ENCODE measurements at places on chromosomes 6 and 20.

DNA sequence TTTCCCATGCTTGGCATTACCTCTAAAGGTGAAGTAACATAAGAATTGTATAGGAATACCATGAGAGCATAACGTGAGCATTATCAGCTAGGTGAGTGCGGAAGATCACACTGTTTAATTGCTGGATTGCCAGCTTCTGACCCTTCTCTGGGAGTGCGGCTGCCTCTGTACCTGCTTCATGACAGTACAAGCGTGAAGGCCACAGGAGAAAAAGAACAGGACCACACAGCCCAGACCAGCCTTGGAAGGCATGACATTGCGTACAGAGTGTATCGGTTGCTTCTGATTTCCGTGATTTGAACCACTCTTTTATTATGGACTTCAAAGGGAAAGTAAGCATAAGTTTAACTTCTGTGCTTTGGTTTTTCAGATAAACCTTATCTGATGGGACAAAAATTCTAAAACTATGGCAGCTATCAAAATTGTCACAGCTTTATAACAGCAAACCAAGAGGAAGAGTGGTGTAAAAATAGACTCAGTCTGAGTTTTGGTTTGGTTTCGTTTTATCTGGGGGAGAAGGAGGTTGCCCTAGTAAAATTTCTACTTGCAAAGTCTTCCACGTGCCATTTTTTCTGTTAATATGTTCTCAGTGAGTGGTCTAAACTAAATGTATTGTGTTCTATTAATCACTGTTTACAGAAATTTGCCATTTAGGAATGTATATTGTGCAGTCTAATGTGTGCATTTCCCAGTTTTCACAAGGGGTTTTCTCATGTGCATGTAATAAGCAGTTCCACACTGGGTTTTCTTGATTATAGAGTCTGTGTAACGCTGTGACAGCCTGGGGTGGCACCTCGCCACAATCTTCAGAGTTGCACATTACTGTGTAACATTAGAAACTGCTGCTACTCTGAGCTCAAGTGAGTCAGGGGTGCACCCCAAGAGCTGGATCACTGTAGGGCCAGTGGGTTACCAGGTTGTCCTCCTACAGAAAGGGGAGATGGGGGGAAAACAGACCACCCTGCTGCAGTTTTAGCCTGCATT, 97.3 kb downstream of the RPP40 start:
- no peak for DNase-seq

GRCh38 chr6:167860550-167861226, 34.0 kb downstream of the AFDN start:
- no peak for DNase-seq

DNA sequence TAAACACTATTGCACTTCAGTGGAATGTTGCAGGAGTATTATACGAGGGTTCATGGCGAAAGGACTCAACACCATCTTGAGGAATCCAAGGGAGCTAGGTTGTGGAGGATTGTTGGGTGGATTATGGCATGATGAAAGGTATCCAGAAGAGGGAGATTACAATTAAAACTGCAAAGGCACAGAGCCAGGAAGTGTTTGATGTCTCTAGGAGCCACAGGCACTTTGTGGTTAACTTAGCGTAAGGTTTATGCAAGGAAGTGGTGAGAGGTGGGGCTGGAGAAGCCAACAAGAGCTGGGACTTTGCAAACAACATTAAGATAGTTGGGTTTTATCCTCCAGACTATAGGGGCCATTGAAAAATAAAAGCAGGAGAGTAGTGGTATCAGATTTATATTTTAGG, 86.6 kb upstream of the TPD52L1 start:
- no peak for DNase-seq

DNA sequence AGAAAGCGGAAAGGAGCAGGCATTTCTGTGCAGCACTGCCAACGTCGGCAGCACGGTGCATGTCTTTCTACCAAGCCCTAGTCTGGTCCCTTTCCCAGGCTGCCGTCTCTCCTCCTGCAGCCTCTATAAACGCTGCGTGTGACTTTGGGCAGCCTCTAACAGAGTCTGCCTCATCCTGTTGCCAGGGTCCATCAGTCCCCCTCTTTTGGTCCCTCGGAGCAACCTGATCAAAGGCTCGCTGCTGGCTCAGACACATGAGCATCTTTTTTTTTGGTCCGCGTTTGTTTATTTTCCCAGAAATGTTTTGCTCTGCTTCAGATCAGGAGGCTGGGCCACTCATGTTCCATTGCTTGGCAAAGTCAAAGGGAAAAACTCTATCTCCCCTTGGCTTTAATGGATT, 166.8 kb upstream of the CST7 start:
- no peak for DNase-seq

GRCh38 chr20:16947479-16947878, 199.3 kb downstream of the OTOR start:
- DNase-seq, result no peak

GRCh38 chr20:25037288-25038102, 20.4 kb downstream of the ACSS1 start:
- DNase-seq, result no peak

- DNase-seq, result no peak
Observed at GRCh38 chr6:41726876-41727275, 8.5 kb downstream of the TFEB start.

GRCh38 chr6:340991-341827, 48.9 kb downstream of the DUSP22 start:
- no peak for DNase-seq

DNA sequence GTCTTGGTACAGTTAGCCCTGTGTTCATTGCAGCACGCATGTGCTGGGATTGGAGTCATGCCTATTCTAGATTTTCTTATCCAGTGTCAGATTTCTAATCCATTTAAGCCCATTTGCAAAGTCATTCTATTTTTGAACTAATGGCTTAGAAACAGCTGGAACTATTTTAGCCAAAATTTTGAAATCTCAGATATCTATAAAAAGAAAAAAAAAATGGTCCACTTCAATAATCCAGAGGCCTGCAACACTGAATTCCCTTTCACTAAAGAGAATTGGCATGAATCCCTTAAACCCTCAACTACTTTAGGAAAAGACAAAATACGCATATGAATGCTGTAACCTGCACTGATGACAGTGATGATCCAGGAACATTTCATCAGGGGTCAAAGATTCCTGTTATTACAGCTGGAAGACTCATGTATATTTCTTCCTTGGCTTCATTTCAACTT, 1.5 kb downstream of the COL21A1 start:
- DNase-seq, result no peak

DNA sequence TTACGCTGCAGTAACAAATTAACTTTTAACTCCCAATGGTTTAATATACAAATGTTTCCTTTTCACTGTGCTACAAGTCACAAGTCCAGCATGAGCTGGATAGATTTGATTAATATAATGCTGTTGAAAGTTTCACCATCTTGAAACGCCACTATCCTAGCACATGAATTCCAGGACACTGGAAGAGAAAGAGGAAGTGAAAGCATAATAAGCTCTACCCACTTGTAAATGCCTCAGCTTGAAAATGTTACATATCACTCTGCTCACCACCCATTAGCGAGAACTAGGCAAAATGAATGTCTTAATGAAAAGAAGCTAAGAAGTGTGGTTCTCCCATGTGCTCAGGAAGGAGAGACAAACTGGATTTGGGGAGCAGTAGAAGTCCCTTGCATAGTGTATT, 46.9 kb downstream of the PCSK2 start:
- DNase-seq, result no peak

DNA sequence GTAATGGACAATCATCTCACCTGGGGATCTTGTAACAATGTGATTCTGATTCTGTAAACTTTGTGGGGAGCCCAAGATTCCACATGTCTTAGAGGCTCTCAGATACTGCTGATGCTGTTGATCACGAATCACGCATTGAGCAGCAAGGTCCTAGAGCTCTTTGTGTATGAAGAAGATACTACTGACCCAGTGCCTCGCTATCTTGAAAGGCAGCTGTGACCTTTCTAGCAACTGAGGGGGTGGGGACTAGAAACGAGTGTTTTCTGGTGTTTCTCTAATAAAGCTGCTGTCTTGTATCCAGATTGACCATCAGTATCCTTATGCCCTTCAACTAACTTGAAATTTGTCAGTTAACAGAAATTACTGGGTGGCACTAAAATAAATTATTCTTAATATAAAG, 142.9 kb downstream of the MTHFD1L start:
- no peak for DNase-seq

DNA sequence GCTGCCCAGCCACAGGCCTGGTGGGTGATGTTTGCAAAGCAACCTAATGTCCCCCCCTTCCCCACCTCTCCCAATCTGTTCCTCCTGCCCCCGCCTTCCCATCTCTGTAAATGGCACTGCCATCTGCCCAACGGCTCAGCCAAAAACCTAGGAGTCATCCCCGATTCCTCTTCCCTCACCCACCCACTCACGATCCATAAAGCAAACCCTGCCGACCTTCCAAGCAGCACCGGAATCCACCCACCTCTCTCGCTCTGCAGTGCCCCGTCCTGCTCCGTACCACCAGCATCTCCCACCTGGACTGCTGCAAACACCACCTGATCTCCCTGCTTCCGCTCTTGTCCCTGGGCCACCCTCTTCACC, 37.6 kb downstream of the SULF2 start:
- DNase-seq, result no peak

GRCh38 chr6:110486756-110487155, 10.3 kb upstream of the SLC22A16 start:
- DNase-seq, result no peak

DNA sequence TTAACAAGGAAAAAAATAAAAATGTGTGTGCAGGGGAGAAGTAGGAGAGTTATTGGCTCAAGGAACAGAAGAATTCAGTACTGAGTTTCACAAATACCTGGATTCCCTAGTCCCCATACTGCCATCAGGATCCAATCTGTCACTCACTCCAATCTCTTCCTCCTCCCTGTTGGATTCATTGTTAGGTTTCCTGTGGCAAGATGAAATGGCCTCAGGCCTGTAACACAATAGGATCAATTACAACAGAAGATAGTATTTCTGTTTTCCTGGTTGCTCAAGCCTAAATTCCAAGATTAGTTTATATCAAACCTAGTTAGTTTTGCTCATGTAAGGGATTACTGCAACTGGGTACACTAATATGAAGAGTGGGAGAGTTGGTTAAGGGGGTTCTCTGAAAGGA, 24.4 kb downstream of the HCRTR2 start:
- DNase-seq, result no peak

- no peak for DNase-seq
Observed at GRCh38 chr6:79632580-79632979, 1.5 kb downstream of the SH3BGRL2 start.

DNA sequence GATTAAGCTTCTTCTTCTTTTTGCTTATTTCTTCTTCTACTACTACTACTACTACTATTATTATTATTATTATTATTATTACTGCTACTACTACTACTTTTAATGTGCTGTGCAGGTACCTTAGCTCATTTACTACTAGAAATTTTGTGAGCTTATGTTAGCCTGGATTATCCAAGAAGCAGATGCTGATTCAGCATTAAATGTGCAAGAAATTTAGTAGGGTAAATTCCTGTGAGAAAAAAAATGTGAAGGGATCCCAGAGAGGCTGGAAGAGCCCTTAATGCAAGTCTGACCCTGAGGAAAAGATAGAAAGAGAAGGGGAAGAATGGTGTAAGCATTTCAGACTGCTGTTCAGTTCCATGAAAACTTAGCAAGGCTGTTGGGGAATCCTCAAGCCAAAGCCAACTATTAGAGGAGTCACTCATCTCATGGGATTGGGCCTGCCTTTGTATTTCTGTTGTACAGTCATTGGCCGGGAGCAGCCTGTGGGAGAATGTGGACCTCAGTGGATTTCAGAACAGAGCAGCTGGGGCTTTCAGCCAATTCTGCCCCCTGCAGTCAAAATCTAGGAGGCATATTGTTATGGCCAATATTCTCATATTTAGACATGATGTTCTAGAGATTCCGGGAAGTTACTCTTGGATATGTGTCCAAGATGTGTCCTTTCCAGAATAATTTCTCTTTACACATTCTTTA, 37.2 kb upstream of the TSPYL1 start:
- no peak for DNase-seq

GRCh38 chr6:82248273-82248735, 760 bp upstream of the IBTK start:
- DNase-seq, result no peak

DNA sequence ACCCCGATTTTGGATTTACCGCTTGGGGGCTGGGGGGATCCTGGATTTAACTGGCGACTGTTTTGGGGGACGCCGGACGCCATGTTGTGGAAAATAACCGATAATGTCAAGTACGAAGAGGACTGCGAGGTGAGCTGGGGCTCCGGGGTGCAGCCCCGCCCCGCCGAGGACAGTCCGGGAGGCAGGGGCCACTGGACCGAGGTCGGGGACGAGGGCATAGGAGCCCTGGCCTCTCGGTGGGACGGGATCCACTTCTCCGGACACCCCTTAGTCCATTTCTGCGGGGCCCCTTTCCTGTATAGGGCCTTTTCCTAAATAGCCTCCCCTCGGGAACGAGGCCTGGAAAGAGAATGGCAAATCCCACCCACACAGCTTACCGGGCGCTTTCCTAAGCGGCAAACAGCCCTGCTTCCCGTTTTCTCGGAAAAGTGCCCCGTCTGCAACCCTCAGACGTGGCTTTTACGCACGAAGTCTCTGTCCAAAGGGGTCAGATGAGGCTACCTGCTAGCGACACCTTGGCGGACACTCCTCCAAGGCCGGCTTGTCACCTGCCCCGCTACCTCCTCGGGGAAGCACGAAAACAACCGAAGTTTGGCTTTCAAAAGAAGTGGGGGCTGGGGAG, 469 bp downstream of the TFAP2C start:
- DNase-seq, result no peak

DNA sequence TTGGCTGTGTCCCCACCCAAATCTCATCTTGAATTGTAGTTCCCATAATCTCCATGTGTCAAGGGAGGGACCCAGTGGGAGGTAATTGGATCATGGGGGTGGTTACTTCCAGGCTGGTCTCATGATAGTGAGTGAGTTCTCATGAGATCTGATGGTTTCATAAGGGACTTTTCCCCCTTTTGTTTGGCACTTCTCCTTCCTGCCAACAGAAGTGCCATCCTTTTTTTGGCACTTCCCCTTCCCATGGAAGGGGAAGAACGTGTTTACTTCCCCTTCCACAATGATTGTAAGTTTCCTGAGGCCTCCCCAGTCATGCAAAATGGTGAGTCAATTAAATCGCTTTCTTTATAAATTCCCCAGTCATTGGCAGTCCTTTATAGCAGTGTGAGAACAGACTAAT, 18.0 kb upstream of the PI3 start:
- no peak for DNase-seq

GRCh38 chr6:134539865-134540323, 222.0 kb upstream of the SGK1 start:
- DNase-seq, result no peak
